ENCODE measurements at places on chromosomes 12 and 14.

DNA sequence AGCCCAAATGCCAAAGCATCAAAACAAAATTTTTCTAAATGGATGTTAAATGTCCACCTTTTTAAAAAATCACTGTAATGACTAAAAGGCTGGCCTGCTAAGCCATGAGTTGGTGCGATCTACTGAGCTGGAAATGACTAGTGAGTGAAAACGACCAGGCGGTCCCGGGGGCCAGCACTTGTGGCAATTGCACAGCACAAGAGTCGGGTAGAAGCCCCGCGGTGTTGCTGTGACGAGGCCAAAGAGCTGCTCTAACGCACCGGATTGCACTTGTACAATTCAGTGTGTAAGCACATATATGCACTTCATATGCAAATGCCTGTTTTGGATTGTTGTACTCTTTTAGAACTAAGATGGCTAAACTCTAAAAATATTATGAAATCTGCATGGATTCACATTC is 64.1 kb upstream of the DYNC1H1 start:
- DNase-seq: no peak

GRCh38 chr12:81546811-81547210 is 212.3 kb downstream of the PPFIA2 start:
- DNase-seq: no peak

- no peak for DNase-seq
Observed at GRCh38 chr12:97960741-97961608, 498.4 kb downstream of the RMST start.

DNA sequence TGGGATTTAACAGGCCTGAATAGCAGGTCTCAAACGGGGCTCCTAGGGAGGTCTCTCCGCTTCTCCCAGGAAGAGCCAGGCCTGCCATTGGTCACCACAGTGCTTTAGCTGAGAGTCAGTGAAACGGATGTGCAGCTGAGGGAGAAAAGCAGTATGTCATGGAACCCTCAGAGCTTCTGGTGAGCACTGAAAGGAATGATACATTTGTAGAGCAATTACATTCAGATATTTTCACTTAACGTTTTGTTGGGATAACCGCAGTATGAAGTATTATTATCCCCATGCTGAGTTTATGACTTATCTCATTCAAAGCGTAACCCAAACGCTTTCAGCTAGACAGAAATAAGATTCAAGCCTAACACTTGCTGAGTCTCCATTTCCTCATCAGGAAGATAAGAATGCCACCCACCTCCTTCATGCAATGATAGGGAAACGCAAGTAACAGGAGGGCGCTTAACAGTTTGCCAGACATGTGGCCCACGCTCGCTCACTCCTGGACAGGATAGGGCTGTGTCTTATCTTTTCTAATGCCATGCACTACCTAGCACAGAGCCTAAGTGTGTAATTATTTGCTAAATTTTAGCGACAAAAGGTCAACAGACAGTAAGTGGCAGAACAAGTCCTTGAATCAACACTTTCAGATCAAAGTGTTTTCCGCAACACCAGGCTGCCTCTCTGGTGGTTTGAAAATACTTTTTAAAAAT is 28.2 kb downstream of the DAD1 start:
- DNase-seq: no peak

DNA sequence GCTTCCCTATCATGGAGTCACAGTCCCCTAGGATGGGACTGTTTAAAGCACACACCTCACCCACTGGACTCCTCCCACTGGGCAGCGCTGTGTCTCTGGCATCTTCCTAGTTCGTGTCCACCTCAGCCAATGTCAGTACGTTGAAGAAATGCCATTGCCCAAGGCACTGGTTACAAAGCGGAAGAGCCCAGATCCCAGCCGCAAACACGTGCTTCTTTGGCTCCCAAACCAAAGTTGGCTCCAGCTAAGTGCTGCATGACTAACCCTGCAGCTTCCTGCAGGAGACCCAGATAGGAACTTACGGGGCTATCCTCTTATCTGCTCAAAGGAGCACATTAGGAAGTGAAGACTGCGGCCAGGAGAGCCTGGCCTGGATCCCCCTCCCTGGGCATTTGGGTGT is 9.3 kb downstream of the SYNE3 start:
- DNase-seq: no peak

- DNase-seq: no peak
Observed at GRCh38 chr12:115619889-115620288, 657.6 kb downstream of the MED13L start.

DNA sequence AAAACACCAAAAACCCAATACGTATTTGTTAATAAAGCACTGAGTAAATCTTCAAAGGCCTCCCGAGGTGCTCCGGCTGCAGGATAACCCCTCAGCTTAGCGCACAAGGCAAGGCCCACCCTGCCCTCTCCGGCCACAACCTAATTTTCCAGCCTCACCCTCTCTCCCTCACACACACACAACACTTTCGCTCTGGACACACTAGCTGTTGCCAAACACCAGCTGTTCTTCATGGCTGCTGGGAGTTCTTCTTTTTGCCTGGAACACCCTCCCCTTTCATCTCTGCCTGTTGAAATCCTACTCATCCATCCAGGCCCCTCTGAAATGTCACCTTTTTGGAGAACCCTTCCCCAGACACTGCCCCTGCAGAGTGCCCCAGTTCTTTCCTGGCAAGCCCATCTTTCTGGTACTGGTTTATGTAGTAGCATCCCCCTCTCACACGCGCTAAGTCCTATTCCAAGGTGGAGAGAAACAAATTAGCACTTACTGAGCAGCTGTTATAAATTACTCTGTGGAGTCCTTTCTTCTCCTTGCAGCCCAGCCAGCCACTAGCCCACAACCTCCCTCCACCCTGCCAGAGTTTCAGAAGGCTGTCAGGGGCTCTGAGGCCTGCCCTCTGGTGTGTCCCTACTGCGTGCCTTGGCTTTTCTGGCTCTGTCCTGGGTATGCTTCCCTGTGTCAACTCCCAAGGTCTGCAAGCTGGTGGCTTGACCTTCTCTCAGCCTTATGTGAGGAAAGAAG is 805 bp upstream of the CRACR2A start:
- no peak for DNase-seq

DNA sequence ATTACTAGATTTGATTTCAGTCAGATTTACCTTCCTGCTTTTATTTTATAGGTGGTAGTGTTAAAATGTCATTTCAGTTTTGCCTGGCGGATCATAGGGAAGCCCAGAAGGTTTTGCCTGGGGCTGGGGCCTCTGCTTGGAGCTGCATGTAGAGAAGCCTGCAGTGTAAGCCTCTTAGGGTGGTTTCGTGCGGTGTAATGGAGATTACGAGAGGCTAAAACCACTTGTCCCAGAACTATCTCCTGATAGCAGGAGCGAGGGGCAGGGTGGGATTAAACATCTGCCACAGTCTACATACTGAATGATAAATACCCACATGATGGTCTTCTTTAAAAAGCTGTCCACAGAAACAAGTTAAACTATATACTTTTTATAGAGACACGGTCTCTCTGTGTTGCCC is 35.0 kb upstream of the DICER1 start:
- no peak for DNase-seq

DNA sequence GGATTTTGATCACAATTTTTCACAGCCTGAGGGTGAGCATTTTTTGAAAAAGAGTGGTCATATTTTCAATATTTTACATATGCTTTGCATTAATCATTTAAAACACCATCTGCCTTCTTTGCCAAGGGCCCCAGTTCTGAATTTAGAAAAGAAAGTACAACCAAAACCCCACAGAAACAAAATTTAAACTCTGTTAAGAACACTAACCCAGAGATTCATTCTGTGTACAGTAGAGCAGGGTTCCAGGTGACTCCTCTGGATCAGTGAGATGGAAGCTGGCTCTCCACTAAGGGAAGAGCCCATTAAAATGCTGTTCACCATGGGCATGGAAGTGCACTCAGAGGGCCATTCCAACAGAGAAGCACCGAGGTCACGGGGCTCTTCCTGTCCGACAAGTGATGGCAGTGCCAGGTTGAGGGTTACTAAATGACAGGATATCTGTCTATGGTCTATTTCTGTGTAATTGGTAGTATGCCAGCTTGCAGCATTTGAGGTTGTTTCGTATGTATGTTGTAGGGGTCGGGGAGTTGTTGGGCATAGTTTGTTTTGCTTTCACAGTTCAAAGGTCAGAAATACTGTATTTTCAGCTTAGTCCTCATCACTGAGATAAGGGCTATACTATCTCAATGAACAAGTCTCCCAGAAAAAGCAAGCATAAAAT is 95.9 kb downstream of the SLC35F4 start:
- no peak for DNase-seq

DNA sequence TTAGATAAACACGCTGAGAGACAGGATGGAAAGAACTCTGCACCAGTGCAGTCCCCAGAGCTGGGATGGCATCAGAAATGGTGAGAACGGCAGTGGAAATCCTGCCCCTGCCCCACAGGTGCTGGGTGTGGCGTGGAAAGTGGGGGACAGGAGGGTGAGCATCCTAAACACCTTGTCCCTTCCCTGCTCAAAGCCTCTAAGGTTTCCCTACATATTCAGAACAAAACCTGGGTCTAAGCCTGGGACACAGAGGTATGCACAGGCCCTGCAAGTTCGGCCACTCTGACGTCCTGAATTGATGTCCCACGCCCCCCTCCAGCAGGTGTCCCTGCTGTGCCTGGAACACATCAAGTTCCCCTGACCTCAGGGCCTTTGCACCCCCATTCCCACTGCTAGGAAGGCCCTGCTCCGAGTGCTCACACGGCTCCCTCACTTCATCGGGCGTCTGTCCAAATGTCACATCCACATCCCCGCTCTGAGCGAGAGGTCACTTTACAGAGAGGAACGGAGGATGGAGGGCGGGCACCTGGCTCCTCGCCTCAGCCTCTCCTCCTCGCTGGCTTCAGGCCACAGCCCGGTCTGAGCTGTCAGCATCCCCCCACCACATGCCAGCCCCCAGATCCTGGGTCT is 38.5 kb upstream of the SFSWAP start:
- DNase-seq: no peak

DNA sequence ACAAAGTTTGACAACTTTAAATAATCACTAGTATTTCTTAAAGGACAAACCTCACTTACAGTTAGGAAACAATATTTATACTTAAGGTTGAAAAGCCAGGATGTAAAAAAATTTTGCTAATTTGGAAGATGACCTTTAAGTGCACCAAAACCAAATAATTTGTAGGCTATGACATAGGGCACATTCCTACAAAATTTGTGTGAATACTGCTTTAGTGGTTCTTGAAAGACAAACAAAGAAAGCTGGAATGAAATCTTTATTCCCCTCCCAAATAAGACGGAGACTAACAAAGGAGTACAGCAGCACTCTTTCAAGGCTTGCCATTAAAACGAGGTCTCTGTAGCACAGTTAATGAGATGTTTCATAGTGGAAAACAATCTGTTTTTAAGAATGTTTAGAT is 45.6 kb downstream of the MSRB3 start:
- DNase-seq: no peak

GRCh38 chr12:38411426-38411825 is 94.9 kb downstream of the ALG10B start:
- no peak for DNase-seq

DNA sequence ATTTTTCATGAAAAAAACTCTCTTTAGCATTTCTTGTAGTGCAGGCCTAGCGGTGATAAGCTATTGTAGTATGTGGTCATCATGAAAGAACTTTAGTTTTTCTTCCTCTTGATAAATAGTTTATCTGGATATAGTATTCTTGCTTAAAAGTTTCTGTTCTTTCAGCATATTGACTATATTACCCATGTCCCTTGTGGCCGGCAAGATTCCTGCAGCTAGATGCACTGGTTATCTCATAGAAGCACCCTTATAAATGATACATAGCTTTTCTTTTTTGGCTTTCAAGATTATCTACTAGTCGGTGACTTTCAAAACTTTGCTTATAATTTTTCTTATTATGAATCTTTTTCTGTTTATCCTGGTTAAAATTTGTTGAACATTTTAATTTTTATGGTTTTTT is 234.8 kb downstream of the ALG10 start:
- no peak for DNase-seq

DNA sequence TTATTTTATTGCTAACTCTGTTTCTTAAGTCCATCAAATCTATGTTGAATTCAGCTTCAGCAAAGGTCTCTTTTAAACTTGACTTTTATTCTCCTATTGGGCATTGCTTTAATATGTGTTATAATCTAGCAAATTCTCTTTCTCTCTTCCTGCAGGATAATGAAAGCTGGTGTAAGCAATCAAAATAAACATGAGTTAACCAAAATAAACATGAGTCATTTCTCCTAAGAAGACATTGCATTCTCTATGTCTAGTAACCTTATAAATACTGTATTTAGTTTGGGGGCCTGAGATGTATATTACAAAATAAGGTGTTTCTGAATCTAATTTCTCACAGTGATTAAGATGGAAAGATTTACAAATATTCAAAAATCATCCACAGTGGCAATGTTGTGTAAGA is 739.1 kb upstream of the ATXN7L3B start:
- DNase-seq: no peak

- DNase-seq: no peak
Observed at GRCh38 chr14:38623661-38624060, 367.8 kb upstream of the CLEC14A start.

- DNase-seq: no peak
Observed at GRCh38 chr14:105193916-105194782, 13.0 kb upstream of the NUDT14 start.

DNA sequence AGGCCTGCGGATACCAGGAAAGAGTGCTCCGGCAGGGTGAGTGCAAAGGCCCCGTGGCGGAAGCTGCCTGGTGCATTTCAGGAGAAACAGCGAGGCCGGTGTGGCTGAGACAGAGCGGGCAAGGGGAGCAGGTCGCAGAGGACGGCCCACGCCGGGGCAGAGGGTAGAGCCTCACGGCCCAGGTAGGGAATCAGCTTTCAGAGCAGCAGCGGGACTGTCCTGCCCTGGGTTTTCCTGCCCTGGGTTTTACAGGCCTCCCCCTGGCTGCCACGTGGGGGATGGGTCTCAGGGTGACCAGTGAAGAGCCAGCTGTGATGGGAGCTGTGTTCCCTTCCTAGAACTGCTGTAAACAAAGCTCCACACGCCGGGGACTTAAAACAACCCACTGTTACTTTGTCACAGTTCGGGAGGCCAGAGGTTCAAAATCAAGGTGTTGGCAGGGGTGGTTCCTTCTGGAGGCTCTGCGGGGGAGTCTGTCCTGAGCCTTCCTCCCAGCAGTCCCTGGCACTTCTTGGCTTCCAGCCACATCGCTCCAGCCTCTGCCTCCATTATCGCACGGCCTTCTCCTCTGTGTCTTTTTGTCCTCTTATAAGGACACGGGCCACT is 10.4 kb downstream of the NCOR2 start:
- DNase-seq: no peak

- DNase-seq: no peak
Observed at GRCh38 chr14:21505012-21505553, 6.1 kb downstream of the METTL3 start.

DNA sequence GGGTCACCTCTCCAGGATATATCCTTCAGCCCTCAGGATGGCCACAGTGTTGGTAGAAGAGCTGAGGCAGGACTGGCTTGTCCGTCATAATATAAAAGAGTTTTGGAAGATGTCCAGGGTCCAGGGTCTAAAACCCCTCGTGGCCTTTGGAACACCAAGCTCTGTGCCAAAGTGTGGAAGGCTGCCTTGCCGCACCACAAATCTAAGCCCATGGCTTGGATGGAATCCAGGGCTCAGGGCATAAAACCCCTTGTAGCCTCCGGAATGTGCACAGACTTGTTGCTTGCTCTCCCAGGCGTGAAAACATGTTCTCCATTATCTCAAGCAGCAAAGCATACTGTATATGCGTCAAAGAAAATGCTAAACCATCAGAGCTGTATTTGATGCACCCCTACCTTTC is 46.7 kb downstream of the TNFAIP2 start:
- DNase-seq: no peak
